ENCODE measurements at places on chromosomes 6 and 20. TPM values are rescaled to one million over a fixed set of nuclear protein-coding genes. Genes with fewer than 3 reads are reported as not detected.

TRIM15 gene
- not detected for total RNA-seq

PSORS1C2 gene
- total RNA-seq = not detected

MYLK4 gene
- total RNA-seq = 0.04 TPM

CLIC5 gene
- not detected for total RNA-seq

TBX18 gene
- under 0.01 TPM for total RNA-seq

HIVEP1 gene
- total RNA-seq = 14.0 TPM

MOCS1 gene
- total RNA-seq = 6.2 TPM

RIPPLY2 gene
- 0.11 TPM for total RNA-seq

OLIG3 gene
- total RNA-seq = not detected

GRM1 gene
- not detected for total RNA-seq

NKX2-2 gene
- total RNA-seq = not detected

SPATS1 gene
- not detected for total RNA-seq
